ENCODE measurements at places on chromosomes 5 and 9. TPM values are rescaled to one million over a fixed set of nuclear protein-coding genes. Genes with fewer than 3 reads are reported as not detected.

DNA sequence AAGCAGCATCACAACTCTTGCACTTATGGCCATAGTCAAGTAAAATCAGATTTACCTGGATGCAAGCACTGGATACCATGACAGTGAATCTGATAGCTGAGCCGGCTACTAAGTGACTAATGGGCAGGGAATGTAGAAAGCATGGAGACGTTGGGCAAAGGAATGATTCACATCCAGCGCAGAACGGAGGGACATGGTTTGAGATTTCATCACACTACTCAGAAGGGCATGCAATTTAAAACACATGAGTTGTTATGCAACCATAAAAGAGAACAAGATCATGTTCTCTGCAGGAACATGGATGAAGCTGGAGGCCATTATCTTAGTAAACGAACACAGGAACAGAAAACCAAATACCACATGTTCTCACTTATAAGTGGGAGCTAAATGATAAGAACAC, 169.1 kb upstream of the PIK3R1 start:
- DNase-seq, result no peak

GRCh38 chr9:971901-972500, 4.5 kb upstream of the DMRT3 start:
- no peak for DNase-seq

LCN9 gene
- polyA plus RNA-seq, result not detected

DNA sequence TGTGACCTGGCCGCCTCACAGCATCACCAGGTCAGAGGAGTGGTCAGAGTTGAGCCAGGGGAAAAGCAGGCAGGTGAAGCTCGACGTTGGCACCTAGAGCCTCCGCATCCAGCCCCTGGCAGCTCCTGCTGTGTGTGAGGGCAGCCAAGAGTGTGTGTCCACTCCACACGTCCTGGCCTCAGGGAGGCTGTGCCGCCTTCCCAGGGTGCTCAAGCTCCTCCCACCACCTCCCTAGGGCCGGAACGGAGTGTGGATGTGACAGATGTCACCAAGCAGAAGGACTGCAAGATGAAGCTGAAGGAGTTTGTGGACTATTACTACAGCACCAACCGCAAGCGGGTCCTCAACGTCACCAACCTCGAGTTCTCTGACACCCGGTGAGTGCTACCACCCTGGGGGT, 72.5 kb downstream of the PHF2 start:
- DNase-seq, result no peak

DNA sequence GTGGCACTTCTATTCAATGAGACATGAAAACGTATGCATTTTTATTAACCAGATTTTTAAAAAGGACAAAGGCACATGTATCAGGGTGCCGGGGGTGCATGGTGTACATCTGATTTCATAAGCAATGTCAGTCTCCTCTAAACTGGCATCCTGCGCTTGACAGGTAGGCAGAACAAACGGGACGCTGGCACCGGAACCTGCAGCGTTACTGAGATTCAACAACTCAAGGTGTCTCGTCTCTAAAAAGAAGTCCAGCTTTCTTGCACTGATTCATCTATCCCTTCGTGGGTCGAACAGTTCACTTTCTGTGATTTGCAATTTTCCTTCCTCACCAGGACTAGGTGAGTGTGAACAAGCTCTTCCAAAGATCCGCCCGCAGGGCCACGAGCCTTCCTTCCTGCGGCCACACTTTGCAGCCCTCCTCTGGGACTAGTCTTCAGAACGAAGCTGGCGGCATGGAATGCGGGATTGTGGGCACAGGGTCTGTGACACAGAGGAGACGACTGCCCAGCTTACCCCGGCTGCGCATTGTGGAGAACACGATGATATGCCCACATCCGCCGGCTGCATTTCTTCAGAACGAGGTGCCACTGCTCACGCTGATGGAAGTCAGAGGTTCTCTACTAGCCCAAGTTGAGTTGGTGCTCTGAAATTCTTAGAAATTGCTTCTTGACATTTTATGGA, 7.2 kb downstream of the SLC6A3 start:
- no peak for DNase-seq

GRCh38 chr9:78189001-78189400, 46.9 kb upstream of the CEP78 start:
- DNase-seq, result no peak

GRCh38 chr9:77980622-77981021, 51.0 kb downstream of the GNAQ start:
- DNase-seq, result no peak

GRCh38 chr5:158773161-158773560, 326.6 kb downstream of the EBF1 start:
- no peak for DNase-seq

CLINT1 gene
- 115 TPM for polyA plus RNA-seq

DNA sequence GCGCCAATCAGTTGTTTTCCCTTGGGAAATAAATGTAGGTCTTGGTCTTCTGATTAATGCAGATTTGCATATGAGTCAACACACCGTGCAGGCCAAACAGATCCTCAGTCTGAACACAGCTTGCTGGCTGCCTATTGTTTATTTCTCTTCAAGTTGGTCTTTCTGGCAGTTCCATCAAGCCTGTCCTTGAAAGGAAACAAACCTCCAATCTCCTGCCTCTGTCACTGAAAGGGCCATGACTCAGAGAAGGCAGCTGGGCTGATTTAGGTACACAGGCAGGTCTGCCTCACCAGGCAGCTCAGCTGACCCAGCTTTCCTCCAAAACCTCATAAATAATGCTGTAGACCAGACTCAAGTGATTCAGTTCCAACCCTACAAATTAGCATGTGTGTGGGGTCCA, 175.9 kb downstream of the MAN2A1 start:
- no peak for DNase-seq

GGTA1 gene
- polyA plus RNA-seq, result 4.3 TPM

- DNase-seq, result no peak
Observed at GRCh38 chr9:87034841-87035240, 87.5 kb upstream of the GAS1 start.

DNA sequence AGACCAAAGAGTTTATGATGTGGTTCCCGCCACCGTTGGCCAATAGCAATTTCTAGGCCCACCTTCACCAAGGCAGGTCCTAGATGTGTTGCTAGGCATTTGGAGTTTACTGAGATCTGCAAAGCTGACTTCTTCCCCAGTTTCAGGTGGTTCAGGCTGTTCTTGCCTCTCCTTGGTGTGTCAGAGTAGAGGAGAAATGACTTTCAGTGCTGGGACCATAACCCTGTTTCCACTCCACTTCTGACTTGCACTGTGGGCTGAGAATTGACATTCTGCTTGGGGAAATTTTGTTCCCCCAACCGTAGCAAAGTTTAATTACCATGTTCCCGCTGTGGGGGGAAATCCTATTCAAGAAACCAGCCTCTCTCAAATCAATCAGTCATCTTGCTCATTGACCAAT, 128.0 kb upstream of the GABRP start:
- no peak for DNase-seq

GHR gene
- polyA plus RNA-seq, result 20.0 TPM

INSYN2B gene
- 1.7 TPM for polyA plus RNA-seq

SLC36A3 gene
- not detected for polyA plus RNA-seq

- no peak for DNase-seq
Observed at GRCh38 chr9:5569409-5569808, 59.1 kb downstream of the PDCD1LG2 start.

TAF11L5 gene
- not detected for polyA plus RNA-seq

- DNase-seq, result peak; percentile 62
Observed at GRCh38 chr5:59798862-59799667, 94.5 kb downstream of the PDE4D start.

- no peak for DNase-seq
Observed at GRCh38 chr9:114745879-114746550, 59.8 kb downstream of the TNFSF15 start.

DNA sequence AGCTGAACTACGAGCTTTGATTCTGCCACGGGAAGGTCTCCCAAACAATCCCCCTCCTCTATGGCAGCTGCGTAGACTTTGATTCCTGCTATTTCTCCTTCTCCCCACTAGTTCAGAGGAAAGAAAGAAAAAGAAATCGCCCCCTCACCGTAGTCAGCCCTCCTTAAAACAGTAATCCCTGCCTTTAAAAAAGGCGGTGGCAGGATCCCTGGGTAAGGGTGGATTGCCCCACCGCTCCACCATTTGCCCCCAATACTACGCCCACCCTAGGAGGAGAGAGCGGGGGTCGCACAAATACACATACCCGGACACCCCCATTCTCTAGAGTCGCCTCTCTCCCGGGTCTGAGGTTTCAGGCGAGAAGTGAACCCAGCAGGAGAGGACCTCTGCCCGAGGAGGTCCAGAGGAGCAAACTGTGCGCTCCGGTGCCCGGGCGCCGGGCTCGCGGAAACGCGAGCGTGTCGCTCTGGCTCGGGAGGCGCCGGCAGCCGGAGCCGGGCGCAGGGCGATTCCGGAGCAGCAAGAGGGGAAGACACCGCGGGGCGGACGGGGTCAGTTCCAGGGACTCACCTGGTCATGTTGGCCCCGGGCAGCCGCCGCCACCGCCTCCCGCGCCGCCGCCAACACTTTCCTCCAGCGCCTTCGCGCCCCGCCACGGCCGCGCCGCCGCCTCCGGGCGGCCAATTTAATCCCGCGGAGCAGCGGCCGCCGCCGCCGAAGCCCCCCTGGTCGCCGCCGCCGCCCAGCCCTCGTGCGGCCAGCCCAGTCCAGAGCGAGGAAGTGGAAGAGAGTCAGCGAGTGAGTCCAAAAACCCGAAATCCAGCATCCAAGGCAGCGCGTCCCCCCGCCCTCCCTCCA, 1057.7 kb upstream of the DMAC1 start:
- DNase-seq, result no peak

BTNL3 gene
- 0.09 TPM for polyA plus RNA-seq

FABP6 gene
- not detected for polyA plus RNA-seq

KYAT1 gene
- 15.9 TPM for polyA plus RNA-seq

DNA sequence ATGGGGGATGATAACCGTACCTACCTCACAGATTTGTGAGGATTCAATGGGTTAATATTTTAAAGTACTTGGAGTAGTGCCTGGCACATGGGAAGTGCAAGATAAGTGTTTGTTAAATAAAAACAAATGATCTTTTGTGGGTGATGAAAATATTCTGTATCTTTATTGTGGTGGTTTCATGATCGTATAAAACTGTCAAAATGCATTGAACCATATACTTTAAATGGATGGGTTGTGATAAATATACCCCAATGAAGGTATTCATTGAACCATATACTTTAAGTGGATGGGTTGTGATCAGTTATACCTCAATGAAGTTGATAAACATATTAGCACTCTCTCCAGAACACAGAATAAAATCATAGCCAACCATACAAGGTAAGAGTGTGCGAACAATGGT, 234.5 kb downstream of the CRB2 start:
- no peak for DNase-seq

TLX3 gene
- polyA plus RNA-seq, result not detected

- DNase-seq, result no peak
Observed at GRCh38 chr5:143435210-143435657, 31.7 kb upstream of the NR3C1 start.

DNA sequence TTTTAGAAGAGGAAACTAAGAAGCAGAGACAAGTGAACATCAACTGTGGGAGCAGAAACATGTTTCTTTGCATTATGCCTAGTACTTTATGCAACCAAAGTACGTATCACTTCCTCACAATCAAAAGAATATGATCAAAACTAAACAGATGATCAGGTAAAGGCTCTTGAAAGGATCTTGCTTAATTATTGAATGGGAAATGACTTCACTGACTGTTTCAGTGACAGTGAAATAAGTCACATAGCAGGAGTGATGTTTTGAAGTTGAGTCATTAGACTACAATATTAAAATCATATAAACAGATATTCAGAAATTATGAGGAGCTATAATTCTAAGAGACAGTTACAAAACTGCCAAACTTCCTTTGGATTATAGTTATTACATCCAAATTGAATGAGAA, 527.3 kb downstream of the MTRR start:
- no peak for DNase-seq

DNA sequence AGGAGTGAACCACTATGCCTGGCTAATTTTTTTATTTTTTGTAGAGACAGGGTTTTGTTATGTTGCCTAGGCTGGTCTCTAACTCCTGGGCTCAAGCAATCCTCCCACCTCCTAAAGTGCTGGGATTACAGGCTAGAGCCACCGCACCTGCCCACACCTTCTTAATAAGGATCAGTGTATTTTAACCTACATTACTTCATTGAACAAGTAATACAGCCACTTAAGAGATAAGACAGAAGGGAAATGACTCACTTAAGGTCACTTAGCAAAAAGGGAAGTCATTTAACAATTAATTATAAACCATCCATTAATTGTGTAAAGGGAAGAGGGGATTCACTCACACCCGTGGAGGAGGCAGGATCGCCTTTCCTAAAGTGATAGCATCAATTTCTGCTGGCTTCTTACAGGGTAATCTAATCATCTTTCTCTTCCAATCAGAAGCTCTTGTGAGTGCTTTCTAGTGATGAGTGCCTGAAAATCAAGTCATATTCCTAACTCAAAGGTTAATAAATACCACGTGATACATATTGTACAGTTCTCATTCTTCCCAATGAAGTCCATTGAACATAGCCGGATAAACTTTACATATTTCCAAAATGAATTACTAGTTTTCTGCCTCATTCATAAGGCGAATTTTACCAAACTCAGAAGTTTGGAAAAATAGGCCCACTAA, 3.5 kb downstream of the FBXW11 start:
- DNase-seq, result no peak

PAEP gene
- not detected for polyA plus RNA-seq

- no peak for DNase-seq
Observed at GRCh38 chr5:14665949-14666348, 1.4 kb downstream of the OTULIN start.

GABRA1 gene
- polyA plus RNA-seq, result 0.14 TPM

CCIN gene
- 0.29 TPM for polyA plus RNA-seq

GRCh38 chr5:83397658-83398057, 73.9 kb upstream of the VCAN start:
- DNase-seq, result no peak

LRRC19 gene
- 18.9 TPM for polyA plus RNA-seq

HACD4 gene
- 3.0 TPM for polyA plus RNA-seq

- DNase-seq, result no peak
Observed at GRCh38 chr5:88666761-88667495, 216.1 kb downstream of the MEF2C start.

DNA sequence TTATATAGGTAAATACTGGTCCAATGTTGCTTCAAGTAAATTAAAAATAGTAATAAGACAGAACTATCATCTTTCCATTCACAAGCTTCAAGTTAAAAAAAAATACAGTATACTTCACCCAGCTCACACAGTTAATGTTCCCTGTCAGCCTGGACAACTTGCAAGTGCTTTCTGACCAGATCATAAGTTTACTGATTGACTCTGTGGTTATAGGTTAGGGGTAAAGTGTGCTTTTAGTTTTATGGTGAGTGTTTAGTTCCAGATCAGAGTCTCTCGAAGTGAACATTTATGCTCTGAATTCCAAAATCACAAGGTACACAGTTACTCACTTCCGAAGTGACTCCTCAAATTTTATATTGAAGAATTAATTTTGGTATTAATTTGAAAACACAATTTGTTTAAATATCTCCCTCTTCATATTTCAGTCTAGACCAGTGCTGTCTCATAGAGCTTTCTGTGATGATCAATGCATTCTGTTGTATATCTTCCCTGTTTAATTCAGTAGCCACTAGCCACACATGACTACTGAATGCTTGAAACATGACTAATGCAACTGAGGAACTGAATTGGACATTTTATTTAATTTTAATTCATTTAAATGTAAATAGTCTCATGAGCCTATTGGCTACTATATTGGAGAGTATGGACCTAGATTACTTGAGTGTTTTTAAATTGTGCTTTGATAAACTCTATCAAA, 90.7 kb downstream of the MEF2C start:
- DNase-seq, result no peak
